ENCODE measurements at places on chromosomes 1 and 21.

DNA sequence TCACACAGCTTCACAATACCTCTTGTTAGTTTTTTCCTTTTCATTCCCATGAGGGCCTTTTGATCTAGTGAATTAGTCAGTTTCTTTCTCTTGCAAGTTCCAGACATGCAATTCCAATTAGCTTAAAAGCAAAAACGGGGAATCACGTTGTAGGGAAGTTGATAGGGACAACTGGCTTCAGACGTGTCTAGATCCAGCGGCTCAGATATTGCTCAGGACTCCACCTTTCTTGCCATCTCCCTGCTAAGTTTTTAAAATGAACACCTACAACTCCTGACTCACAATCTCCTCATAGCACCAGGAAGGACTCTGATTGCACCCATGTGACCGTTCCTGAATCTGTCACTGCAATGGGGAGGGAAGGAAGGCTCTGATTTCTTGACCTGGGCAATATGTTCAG is 63.8 kb upstream of the ARHGAP29 start:
- DNase-seq, result no peak

- DNase-seq, result peak; percentile 90
Observed at GRCh38 chr21:44844256-44844655, 26.4 kb upstream of the SUMO3 start.

GRCh38 chr1:72284348-72285073 is 2.2 kb upstream of the NEGR1 start:
- peak; percentile 34 for DNase-seq

- DNase-seq, result no peak
Observed at GRCh38 chr1:156460525-156460924, 40.0 kb downstream of the MEF2D start.

GRCh38 chr1:55463814-55464475 is 248.8 kb upstream of the USP24 start:
- DNase-seq, result no peak

DNA sequence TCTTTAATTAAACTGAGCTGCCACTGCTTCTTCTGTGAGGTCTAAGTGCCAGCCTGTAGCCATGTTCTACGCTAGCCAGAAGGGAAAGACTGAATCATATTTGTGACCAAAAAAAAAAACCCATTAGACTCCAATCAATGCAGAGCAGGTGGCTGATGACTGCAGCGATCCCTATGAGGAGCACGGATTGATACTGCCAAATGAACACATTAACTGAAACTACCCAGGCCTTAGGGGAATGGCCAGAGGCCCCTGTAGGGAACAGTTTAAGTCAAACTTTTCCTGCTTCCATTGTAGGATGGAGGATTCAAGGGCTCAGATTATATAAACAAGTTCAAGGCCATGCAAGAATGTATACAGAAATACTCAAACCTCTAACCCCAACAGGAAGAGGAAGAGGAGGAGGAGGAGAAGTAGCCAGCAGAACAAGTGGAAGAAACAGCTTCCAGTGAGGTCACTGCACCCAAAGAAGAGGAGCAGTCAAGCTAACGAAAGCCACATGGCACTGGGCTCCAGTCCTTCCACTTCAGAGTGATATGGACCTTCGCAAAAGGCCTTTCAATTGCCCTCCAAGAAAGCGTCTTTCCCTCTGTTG is 328.3 kb downstream of the SMYD3 start:
- DNase-seq, result no peak

- DNase-seq, result no peak
Observed at GRCh38 chr1:86466109-86466844, 2.5 kb upstream of the CLCA1 start.

DNA sequence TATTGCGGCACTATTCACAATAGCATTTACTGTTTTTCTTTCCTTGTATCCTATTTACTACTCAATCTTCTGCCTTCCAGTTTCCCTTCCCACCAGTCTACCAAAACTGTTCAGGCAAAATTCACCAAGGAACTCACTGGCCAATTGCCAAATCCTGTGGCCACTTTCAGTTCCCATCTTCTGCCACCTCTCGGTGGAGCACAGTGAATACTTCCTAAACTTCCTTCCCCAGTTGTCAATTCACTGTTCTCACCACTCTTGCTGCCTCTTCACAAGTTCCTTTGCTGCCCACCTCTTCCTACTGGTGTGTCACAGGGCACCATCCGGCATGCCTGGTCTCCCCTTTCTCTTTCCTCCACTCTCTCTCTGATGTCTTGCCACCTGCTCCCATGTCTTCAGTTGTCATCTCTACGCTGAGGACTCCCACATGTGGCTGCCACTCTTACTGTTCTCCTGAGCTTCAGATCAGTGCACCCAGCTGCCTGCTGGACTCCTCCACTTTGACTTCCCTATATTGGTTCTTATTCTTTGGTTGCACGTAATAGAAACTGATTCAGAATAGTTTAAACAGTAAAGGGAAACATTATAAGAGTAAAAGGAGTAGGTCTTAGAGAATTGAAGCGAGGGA is 114.4 kb downstream of the PIK3R3 start:
- no peak for DNase-seq

DNA sequence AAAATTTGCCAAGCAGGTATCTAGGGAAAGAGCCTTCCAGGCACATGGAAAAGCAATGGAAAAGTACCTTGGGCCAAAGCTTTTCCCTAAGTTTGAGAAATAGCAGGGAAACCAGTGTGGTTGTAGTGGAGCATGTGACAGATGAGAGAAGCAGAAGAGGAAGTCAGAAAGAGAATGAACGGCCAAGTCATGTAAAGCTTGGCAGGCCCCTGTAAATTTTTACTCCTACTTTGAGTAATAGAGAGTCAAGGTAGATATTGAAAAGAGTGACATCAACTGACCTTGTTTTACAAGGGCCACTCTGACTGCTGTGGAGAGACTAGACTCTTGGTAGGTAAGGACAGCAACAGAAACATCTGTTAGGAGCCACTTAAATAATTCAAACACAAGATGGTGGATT is 180.9 kb upstream of the PRMT6 start:
- DNase-seq, result no peak

DNA sequence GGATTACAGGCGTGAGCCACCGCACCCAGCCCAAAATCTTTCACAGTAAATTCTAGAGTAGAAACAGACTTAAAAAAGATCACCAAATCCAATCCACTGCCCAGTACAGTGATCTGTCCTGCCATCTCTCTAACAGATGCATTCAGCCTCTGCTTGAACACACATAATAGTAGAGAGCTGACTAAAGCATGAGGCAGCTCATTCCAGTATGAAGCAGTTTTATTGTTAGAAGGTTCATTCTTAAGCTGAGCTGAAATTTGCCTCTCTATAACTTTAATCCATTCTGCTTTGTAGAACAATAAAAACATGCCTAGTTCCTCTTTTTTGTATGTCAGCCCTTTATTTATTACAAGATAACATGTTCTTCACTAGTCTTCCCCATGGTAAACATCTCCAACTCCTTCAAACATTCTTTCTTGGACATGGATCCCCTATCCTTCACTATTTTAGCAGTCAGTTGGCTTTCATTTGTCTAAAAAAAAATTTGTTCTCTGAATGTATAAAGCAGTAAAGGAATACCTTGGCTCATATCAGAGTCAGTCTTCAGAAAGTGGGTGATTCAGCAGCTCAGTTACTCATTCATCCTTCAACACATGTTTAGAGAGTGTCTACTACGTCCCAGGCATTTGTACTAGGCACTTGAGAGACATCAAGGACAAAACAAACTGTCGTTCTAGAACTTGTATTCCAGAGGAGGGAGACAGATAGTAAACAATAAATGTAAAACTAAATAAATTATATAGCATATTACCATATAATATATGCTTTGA is 10.7 kb upstream of the PTBP2 start:
- no peak for DNase-seq

GRCh38 chr21:34510148-34511142 is 1.6 kb downstream of the KCNE1 start:
- peak; percentile 87 for DNase-seq

DNA sequence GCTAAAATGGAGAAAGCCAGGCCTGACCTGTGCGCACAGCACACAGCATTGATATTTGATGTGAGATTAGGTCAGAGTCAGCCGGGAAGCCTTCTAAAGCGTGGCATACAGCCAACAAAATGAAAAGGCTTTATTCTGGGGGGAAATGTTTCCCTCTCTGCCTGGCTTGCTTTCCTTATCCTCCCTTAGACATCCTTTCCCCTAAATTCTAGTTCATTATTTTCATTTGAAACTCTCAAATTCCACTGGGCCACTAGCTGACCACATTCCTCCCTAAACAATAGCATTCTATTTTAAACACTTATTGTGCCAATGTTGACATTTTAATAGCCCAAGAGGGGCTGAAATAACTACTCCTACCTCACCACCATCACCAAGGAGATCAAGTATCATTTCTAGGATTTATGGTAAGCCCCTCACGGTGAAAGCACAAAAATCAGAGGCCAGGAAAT is 49.4 kb downstream of the LEPR start:
- no peak for DNase-seq

- DNase-seq, result no peak
Observed at GRCh38 chr1:20096840-20097447, 22.4 kb downstream of the PLA2G2D start.

GRCh38 chr21:38487901-38488639 is 10.2 kb downstream of the ERG start:
- no peak for DNase-seq

DNA sequence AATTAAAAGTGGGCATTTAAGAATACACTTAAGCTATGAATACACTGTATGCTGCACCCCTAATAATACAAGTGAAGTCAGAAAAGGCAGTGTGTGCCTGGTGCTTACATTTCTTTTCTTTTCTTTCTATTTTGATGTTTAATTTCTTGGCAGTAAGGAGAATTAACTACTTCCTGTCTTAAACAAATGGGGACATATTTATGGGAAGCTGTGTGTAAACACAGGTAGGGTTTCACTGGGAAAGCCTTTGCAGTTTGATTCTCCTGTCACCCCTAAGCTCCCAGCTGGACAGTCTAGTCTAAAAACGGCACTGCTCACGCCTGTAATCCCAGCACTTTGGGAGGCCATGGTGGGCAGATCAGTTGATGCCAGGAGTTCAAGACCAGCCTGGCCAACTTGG is 146.0 kb downstream of the MIS18A start:
- DNase-seq, result no peak

DNA sequence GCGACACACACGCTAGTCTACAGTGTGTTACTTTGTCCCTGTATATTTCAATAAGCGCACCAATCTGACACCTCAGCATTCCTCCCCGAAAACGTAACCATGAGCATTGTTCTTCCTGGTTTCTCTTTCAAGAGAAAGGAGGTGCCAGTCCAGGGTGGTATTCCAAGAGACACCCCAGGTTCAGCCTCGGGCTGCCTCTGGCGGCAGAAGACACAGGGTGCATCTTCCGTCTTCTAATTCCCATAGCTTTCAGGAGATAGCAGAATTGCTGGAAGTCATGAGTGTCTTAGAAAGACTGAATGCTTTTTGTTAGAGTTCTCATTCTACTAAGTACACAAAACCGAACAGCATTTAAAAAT is 15.9 kb upstream of the RGS8 start:
- peak; percentile 46 for DNase-seq

GRCh38 chr1:39132505-39133339 is 71.8 kb upstream of the MACF1 start:
- DNase-seq, result peak; percentile 77

DNA sequence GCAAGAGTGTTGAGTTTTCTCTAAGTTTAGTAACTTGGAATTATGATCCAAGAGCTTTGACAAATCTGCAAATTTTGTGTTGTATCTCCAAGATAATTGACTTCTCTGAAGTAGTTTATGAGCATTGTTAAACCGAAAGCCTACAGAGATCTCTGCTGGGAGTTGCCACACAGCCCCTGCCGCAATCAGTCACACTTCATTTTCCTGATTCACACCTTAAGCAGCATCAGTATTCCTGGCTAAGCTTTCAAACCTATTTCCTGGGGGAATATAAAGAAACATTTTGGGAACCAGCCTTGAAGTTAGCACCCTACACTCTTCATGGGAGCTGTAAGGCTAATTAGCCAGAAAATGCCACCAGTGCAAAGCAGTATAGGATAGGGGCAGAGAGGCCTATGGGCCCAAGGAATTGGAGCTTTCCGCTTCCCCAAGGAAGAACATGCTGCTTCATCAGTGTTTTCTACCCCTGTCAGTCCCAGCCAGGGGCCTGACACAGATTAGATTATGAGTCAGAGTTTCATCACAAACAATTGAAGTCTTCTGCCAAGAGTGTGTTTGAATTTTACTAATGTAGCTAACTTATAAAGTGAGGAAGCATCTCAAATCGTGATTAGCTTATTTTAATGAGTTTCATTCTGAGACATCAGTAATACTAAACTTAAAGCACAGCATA is 23.2 kb upstream of the CACYBP start:
- DNase-seq, result no peak

- DNase-seq, result peak; percentile 33
Observed at GRCh38 chr1:12125422-12126355, 41.1 kb upstream of the TNFRSF1B start.

DNA sequence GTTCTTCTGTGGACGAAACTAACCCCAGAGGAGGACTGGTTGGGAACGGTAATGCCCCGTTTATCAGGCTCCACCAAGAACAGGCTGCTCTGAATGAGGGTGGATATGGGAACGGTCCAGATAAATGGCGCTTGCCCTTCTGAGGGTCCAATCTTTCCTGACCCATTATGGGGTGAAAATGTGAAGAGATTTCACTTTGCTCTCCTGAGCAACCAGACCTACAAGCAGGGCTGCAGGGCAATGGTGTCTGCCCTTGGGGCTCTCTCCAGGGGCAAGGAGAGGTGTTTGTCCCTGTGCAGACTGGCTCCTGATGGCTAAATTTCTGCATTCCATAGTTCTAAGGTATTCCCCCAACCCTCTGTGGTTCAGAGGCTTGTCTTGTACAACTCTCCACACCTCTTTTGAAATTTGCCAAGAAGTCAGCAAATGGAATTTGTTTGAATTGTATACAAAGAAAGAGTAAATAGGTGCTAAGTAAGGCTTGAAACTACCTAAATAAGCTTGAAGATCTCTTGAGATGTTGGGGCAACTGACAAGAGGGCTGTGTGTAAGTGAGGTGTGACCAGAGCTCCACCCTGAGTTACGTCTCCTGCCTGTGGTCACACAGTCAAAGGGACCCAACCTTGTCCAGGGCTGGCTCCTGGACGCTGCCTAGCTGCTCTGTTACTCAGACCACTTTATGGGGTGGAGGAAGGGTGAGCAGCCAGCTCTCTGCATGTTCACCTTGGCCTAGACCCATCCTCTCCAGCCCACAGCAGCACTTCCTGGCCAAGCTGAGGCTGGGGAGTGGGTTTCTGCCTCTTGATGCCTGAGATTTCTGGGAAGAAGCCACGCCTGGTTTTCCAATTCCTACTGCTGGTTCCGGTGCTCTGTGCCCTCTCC is 24.8 kb downstream of the SLC2A1 start:
- peak; percentile 13 for DNase-seq

- DNase-seq, result no peak
Observed at GRCh38 chr1:230300322-230301301, 125.5 kb downstream of the PGBD5 start.

- DNase-seq, result peak; percentile 88
Observed at GRCh38 chr1:205670611-205671430, 9.5 kb downstream of the SLC45A3 start.

All from H7 (cell line).